ENCODE measurements at places on chromosomes 4 and X.

GRCh38 chr4:158094413-158095134 lies 78.3 kb downstream of the GASK1B start:
- no peak for DNase-seq

GRCh38 chr4:38320343-38320695 lies 343.7 kb upstream of the KLF3 start:
- no peak for DNase-seq

DNA sequence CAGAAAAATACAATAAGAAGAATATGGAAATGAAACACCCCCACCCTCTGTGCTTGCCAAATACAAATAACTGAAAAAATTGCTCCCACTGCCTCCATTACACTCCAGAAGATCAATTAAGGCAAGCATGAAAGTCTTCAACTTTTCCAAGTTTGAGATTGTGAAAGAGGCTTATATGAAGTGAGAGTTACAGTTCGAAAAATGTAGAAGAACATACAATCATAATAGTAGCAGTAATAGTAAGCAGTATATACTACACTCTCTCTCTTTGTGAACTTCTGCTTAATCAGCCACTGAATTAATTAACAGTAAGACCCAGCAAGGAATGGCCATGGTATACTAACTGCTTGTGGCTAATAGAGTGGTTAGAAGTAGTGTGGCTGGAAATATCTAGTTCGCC lies 923.2 kb downstream of the RPA4 start:
- no peak for DNase-seq

- no peak for DNase-seq
Measured at GRCh38 chr4:14277505-14277904, 650.0 kb upstream of the BOD1L1 start.

- DNase-seq: no peak
Measured at GRCh38 chrX:44871931-44872820, 812 bp upstream of the KDM6A start.

DNA sequence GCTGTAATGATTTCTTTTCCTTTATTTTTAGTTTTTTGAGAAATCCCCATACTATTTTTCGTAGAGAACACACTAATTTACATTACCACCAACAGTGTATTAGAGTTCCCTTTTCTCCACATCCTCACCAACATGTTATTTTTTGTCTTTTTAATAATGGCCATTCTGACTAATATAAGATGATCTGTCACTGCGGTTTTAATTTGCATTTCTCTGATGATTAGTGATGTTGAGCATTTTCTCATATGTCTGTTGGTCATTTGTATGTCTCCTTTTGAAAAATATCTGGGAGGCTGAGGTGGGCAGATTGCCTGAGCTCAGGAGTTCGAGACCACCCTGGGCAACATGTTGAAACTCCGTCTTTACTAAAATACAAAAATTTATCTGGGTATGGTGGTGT lies 30.2 kb downstream of the SPINK2 start:
- DNase-seq: no peak

GRCh38 chr4:149521611-149522425 lies 293.8 kb downstream of the IQCM start:
- no peak for DNase-seq

DNA sequence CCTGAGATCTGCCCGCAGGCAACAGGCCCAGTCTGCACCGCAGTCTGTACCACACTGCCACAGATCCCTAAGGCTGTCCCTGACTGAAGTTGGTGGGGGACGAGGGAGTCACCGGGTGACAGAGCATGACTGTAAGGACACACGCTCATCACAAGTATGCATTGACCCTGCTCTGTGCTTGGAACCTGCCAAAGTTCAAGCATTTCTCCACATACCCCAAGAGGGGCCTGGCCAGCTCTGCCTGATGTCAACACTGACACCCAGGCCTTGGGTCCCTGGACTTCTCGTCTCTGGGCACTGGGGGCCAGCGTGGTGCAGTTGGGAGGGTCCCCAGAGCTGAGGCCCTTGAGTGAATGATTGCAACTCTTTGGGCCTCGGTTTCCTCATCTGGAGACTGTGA lies 7.9 kb downstream of the BLOC1S4 start:
- DNase-seq: no peak

GRCh38 chr4:119138046-119138445 lies 2.4 kb downstream of the MYOZ2 start:
- no peak for DNase-seq

DNA sequence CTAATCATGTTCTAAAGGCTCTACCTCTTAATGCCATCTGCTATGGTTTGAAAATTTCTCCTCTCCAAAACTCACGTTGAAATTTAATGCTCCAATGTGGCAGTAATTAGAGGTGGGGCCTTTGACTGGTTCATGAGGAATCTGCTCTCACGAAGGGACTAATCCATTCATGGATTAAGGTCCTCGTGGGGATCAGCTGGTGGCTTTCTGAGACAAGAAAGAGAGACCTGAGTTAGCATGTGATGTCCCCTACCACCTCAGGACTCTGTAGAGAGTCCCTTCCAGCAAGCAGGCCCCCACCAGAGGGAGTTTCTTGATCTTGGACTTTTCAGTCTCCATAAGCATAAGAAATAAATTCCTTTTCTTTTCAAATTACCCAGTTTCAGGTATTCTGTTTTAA lies 65.3 kb downstream of the WDFY3 start:
- no peak for DNase-seq

GRCh38 chrX:126552313-126553022 lies at the start of gene DCAF12L1:
Gene DCAF12L1 (minus strand): TSS chrX:126552814. CDS start chrX:126552608, 206 bp downstream.
- no peak for DNase-seq

DNA sequence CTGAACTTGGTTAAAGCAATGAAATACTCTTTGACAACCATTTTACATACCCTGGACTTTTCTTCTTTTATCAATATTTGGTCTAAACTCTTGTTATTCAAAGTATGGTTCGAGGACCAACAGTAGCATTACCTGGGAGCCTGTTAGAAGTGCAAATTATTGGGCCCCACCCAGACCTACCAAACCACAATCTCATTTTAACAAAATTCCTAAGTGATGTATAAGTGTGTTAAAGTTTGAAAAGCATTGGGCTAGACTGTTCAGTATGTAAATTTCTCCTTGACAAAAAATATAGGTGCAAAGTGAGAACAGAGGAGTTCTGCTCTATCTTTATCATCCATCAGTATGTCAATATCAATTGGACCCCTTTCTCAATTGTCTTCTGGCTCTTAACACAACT lies 67.1 kb downstream of the PGRMC1 start:
- DNase-seq: no peak

GRCh38 chr4:76011700-76012387 lies 4.5 kb upstream of the CXCL9 start:
- no peak for DNase-seq

- DNase-seq: no peak
Measured at GRCh38 chr4:89509708-89510281, 202.2 kb upstream of the GPRIN3 start.

All from activated CD4-positive, alpha-beta T cell treated with anti-CD3 and anti-CD28 coated beads for 1 hour (primary cell).